ENCODE measurements at places on chromosomes 2 and 18. TPM values are rescaled to one million over a fixed set of nuclear protein-coding genes. Genes with fewer than 3 reads are reported as not detected.

Gene ZC3H6
- total RNA-seq, result 12.0 TPM

Gene CCDC85A
- 4.7 TPM for total RNA-seq

GRCh38 chr2:56108806-56109205 lies 75.0 kb upstream of the CCDC85A start:
- no peak for DNase-seq

DNA sequence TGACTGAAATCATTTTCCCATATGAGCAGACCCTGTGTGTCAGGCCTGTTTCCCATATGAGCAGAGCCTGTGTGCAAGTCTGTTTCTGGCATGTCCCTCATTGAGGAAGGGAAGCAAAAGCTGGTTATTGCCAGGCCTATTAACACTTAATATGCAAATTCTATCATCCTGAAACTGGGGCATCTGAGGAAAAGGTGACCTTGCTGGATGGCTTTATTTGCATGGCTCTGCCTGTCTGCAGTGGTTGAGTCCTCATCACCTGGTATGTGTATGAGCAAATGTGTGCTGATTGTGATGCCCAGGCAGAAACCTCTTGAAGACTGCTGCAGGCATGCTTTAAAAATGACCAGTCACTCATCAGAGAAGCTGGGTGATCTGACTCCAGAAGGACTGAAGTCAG lies 31.2 kb downstream of the EIF4E2 start:
- DNase-seq, result no peak
